Hypothalamus (tissue), 51 donors: ENCODE measurements at places on chromosomes 3 and 15.

DNA sequence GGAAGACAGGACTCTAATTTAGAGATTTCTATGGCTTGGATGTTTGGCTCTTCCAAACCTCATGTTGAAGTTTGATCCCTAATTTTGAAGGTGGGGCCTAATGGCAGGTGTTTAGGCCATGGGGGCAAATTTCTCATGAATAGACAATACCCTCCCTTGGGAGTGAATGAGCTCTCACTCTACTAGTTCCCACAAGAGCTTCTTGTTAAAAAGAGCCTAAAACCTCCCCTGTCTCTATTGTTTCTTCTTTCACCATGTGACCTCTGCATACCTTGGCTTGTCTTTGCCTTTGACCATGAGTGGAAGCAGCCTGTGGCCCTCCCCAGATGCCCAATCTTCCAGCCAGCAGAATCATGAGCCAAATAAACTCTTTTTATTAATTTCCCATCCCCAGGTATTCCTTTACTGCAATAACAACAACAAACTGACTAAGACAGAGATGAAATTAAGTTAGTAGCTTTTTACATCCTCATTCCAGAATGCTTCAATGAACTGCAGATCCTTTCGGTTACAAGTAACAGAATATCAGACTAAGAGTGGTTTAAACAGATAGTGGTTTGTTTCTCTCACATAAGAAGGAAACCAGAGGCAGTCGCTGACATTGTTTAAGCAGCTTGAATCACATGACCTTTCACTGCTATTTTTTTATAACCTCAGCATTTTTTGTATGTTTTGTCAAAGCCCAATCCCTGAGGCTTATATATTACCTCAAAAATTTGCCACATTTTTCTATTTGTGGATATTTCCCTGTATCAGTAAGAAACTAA lies 1013.3 kb upstream of the SEMA6D start:
- no peak for DNase-seq

DNA sequence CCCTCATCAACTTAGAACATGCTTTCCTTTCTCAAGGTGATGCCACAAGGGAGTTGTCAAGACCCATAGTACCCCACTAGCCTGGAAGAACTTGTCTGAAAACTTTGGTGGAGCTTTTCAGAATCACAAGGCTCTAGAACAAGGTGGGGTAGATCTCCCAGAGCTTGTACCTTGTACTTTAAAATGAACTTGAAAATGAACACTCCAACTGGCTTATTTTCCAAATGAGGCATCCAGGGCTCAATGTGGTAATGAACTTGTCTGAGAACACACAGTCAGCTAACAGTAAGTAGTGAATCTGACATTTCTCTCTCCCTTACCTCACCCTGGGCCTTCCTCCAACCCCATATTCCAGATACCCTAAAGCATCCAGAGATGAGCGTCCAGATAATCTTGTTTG lies 81.8 kb upstream of the THBS1 start:
- no peak for DNase-seq

- DNase-seq, result no peak
These were observed 5.5 kb downstream of the SMAD6 start for GRCh38 chr15:66707310-66708082.

DNA sequence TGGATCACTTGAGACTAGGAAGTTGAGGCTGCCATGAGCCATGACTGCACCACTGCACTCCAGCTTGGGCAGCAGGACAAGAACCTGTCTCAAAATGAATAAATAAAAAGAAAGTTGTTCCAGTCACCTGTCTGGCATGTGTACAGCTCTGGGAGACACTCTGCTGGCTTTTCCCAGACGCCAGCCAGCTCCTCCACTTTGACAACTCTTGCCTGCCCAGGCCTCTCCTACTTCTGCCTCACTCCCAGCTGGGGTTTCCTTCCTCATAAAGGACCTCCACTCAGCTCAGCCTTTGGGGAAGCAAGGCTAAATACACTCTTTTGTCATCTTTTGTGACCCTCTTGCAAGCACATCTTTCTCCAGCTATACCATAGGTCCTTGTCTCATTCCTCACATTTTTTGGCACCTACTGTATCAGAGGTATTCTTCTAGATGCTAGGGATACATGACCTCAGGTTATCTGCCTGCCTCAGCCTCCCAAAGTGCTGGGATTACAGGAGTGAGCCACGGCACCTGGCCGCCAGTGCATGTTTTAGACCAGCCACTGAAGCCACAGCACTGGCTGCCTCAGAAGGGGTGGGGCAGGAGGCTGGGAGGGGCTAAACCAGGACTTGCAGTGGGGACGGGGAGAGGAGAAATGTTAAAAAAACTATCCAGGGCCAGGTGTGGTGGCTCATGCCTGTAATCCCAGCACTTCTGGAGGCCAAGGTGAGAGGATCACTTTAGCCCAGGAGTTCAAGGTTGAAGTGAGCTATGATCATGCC lies 10.0 kb upstream of the ELP6 start:
- DNase-seq, result no peak

DNA sequence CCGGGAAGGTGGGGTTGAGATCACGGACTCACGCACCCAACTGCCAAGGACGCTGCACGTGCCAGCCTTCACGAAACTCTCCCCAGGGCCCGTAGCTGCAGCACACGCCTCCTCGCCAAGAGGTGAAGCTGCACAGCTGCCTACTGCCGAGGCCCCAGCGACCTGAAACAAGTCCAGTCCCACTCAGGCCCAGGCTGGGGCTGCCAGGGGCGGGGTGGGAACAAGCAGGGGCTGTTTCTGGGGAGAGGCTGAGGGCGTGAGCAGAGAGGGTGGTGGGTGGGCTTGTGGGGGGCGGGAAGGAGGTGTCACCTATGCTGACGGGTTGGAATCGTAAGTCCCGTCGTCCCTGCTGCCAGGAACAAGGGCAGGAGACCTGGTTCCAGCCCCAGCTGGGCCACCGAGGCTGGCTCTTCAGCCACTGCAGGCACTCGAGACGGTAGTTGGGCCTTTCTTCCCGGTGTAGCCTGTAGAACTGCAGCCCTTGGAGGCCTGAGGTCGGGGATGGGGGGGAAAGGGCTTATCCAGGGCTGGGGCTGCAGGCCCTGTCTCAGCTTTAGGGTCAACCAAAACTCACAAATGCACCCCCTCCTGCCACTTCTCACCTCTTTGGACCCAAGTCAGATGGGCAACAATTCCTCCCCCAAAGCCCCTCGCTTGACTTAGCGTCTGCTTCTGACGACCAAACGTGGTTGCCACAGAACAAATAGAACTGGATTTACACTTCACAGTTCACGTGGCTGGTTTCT lies 44.4 kb downstream of the MUC20 start:
- DNase-seq, result no peak

- DNase-seq, result no peak
These were observed 49.2 kb upstream of the CCDC54 start for GRCh38 chr3:107328069-107328468.

DNA sequence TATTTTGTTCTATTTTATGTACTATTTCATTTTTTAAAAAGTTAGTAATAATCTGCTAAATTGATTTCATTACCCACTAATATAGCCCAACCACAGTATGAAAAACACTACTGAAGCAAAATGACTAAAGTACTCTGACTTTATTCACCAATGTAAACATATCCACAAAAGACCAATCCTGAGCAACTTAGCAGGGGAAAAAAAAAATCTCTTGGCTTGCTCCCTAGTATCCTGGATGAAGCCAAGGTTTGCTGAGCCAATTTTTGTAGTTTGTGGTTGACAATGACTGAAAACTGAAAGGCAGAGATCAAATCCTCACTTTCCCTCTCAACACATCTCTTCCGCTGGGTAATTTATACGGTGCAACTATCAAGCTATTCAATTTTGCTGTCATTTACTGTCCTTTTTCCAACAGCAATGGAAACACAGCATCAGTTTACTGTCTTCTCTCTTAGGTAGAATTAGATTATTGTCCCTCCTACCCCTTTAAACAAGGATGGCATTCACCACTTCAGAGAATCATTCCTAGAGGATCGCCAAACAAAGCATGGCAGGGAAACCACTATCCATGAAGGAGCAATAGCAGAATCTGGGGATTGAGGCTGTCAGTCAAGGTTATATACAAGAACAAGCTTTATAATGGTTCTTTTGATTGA lies 149.7 kb downstream of the THRB start:
- no peak for DNase-seq
